Cardiac muscle cell (in vitro differentiated cells and primary cell): ENCODE measurements at places on chromosomes 4 and X. TPM values are rescaled to one million over a fixed set of nuclear protein-coding genes. Genes with fewer than 3 reads are reported as not detected.

Gene RNF128
- total RNA-seq: 0.18 and 0.21 TPM in 2 replicates

Gene GAGE12E
- total RNA-seq: not detected in 2 replicates

Gene HTR2C
- 0.04 and 0.18 TPM in 2 replicates for total RNA-seq

Gene PNMA5
- not detected in 2 replicates for total RNA-seq

Gene PAK3
- 2.1 and 3.3 TPM in 2 replicates for total RNA-seq
